ENCODE measurements at places on chromosomes 1 and 21. TPM values are rescaled to one million over a fixed set of nuclear protein-coding genes. Genes with fewer than 3 reads are reported as not detected.
A peak's percentile ranks its signal among the peaks of the same experiment; 100 is the strongest.

The OR2M2 gene
- not detected for total RNA-seq

The MRAP gene
- total RNA-seq: not detected

The CFHR2 gene
- not detected for total RNA-seq

DNA sequence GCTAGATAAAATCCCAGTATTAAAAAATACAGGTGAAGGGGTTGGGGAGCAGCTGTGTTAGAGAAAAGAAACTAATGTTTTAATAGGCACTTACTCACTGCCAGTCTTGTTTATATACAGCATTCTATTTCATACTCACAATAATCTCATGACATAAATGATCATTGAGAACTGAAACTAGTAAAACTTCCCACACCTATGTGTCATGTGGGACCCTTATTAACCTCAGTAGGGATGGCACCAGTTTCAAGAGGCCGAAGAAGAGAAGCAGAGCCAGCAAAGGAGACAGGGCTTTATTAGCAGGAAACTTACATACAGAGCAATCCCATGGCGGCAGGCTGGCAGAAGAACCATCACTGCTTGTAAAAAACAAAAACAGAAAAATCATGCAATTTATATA lies 48.8 kb upstream of the KCNH1 start:
- no peak for DNase-seq

- DNase-seq: no peak
Observed at GRCh38 chr1:81224222-81224621, 576.5 kb upstream of the ADGRL2 start.

- peak; percentile 73 for DNase-seq
Observed at GRCh38 chr1:110003747-110004428, 19.3 kb downstream of the AHCYL1 start.

GRCh38 chr1:173042806-173043205 lies 7.9 kb downstream of the TNFSF18 start:
- no peak for DNase-seq

- no peak for DNase-seq
Observed at GRCh38 chr1:108075055-108075454, 110.1 kb upstream of the VAV3 start.

DNA sequence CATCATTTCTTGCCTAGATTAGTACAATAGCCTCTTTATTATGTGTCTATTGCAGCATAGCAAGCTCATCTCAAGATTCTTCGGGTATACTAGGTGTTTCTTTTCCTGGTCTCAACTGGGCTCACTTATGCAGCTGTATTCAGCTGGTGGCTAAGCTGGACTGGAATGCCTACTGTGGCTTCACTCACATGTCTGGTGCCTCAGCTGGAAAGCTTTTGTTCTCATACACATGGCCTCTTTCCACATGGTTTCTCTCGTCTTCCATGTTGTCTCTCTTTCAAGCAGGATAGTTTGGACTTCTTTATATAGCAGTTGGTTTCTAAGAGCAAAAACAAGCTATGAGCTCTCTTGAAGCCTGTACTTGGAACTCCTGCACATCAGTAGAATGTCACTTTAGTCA lies 45.2 kb downstream of the PKN2 start:
- DNase-seq: no peak

DNA sequence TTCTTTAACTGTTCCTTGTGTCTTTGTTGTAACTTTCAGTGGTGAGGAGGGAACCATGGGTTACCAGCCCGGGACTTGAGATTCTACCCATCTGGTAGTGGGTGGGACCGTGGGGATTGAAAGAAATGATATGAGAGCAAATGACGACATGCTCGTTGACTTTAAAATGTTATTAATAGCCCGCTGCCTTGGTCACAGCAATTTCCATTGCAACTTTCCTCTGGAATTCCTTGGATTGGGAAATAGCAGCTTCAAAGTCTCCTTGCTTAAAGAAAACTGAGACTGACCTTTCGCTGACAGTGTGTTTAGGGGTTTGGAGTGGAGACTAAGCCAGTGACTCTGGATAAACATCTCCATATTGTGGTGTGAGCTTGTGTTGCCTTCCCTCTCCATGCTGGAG lies 44.2 kb upstream of the MARK1 start:
- peak; percentile 39 for DNase-seq

Data from right cardiac atrium (tissue), 5 donors.